NCI-H1105 (cell line): ENCODE measurements at places on chromosomes 16 and 17.

- DNase-seq: no peak
These were observed 122.6 kb downstream of the USP22 start for GRCh38 chr17:20920095-20920814.

GRCh38 chr16:66026211-66026610 is 340.3 kb upstream of the CDH5 start:
- DNase-seq: no peak

DNA sequence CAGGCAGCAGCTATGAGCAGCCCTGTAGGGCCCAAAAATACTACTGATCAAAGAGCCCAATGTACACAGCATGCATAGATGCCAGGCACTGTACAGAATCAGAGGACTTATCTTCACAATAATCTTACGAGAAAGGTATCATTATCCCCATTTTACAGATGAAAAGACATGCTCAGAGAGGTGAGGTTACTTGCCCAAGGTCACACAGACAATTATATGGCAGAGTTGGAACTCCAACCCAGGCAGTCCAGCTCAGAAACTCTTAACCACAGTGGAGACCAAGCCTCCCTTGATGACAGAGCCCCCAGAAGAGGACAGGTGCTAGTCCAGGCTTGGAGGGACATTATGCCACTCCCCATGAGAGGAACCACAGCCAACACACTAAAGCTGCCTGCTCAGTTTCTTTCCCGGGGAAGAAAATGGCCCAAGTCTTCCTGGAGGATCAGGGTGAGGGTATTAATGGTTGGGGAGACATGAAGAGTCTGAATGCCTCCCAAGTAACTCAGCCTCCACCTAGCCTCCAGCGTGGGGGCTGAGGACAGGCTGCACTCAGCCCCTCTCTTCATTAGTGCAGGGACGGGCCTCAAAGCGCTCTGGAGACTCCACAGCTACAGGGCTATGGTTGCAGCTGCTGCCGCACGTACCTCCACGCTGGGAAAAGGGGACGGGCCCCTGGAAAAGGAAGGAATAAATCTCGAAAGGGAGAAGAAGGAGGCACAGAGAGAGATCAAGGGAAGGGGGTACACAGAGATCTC is 826 bp downstream of the UNC119 start:
- no peak for DNase-seq

- DNase-seq: no peak
These were observed 409.6 kb downstream of the GRIN2A start for GRCh38 chr16:9772526-9773225.

GRCh38 chr16:4685776-4686496 is 7.4 kb upstream of the NUDT16L1 start:
- DNase-seq: no peak

- DNase-seq: no peak
These were observed 38.2 kb downstream of the GPRC5B start for GRCh38 chr16:19846436-19846835.

DNA sequence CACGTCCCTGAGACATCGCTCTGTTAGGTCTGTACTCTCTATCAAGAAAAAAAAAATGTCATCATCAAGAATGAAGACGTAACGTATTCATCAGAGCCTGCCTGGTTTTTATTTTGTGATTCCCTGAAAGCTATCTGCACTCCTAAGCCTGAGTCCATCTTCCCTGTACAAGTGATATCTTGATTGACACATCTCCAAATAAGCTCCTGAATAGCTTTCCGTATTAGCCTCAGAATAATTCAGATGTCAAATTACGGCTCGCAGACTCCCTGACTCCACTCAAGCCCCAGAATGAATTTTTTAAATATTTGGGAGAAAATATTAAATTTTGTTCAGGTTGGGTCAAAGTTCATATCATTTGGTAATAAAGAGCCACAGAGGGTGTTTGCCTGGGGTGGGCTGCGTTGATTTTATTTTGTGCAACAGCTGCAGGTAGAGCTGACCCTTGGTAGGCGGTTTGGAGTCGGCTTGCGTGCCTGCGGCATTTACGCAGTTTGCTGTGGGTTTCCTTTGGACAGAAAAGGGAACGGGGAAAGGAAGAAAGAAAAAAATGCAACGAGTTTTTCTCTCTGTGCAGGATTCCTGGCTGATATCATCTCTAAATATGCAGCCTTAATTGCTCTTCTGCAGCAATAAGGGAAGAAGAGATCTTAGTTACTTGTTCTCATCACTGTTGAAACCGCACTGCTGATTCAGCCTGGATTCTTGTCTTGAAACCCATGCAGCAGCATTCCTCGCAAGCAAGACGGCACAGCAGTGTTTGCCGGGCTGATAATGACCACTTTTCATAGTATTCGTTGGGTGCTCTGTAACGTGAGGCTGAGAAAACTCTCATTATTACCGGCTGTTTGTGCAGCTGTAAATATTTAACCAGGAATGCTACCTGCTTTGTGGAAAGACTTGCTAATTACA is 114.7 kb downstream of the IRX3 start:
- peak; percentile 91 for DNase-seq

DNA sequence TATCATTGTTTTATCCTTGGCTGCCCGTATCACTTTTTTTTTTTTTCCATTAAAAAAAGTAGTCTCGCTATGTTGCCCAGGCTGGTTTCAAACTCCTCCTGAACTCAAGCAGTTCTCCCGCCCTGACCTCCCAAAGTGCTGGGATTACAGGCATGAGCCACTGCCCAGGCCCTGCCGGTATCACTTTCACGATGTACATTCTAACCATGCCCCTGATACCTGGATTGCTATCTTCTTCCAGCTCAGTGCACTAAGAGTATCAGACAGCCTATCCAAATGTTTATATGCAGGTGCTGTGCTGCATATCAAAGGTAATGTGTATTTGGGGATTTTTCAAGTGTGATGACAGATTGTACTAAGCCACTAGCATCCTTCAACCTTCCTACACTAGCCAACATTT is 14.2 kb downstream of the MOSMO start:
- no peak for DNase-seq

DNA sequence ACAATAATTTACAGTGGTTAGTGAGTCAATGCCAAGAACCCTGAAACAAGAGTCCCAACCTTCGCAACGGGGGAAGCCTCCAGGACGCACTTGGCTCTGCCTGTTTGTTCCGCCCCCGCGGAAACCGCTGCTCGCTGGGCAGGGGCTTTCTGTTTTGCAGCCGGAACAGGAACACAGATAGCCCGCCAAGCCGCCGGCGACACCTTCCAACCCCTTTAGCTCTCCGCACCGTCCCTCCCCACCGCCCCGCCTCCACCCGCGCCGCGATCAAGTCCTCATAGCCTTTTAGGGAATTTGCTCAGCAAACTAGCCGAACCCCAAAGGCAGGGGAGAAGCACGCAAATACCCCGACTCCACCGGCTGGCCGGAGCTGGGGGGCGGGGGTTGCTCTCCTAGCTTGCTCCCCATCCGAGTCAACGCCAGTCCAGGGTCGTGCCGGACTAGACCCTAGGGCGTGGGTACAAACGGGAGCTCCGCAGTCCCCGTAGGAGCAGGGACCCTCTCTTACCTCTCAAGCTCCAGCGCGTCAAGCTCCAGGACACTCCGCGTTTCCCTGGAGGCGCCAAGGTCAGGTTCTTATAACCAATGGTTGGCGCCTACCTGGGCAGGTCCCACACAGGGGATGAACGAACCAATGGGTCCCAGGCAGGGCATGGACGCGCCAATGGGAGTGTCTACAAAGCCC is at the start of gene SLFN13:
TSS of gene SLFN13 (minus strand) at position 553 of the 685 bp plus-strand sequence. CDS start 3,086 bp downstream, outside the sequence.
- no peak for DNase-seq

DNA sequence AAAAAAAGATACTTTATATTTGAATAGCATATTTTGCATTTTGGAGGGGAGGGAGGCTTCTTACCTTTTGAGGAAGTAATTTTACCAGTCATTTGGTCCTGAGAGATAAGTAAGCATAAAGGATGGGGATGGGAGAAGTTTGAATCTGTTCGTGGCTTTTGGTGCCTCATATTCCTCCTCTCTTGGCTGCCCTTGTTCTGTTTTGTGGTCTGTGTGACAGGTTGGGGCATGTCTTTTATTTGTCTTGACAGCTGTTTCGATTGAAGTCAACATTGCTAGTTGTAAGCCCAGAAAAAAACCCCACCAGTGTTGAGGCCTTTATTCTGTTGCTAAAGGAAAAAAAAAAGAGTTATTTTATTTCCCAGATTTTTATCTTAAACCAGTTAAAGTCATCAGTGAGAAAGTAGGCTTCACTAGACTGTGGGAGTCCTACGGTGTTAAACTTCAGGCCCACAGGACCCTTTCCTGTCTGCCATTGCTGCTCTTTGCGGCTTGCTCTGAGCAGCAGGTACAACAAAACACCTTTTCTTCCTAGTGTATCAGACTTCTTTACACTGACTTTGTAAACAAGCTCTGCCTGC is 11.4 kb downstream of the SLC7A6 start:
- DNase-seq: peak; percentile 48

- no peak for DNase-seq
These were observed 125.5 kb upstream of the IRX3 start for GRCh38 chr16:54412037-54412436.

DNA sequence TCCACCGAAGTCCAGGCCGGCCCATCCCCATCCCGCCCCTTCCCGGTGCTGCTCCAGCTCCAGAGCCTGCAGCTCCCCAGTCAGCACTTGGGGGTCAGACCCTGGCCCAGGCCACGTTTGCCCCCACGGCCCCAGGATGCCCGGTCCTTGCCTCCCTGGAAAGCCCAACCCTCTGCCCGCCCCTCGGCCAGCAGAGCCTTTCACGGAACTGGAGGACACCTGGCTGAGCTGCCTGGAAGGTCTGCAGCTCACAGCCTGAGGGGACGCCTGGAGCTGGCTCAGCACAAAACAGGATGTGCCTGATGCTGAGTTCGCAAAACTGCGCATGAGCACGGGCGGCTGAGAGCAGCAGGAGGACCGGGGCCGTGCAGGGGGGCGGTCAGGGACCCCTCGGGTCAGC is 29.7 kb upstream of the SSTR5 start:
- no peak for DNase-seq

GRCh38 chr16:9114842-9115241 is 23.4 kb downstream of the HAPSTR1 start:
- DNase-seq: no peak

- DNase-seq: peak; percentile 58
These were observed 1.4 kb upstream of the ALDOA start for GRCh38 chr16:30063893-30064728.

DNA sequence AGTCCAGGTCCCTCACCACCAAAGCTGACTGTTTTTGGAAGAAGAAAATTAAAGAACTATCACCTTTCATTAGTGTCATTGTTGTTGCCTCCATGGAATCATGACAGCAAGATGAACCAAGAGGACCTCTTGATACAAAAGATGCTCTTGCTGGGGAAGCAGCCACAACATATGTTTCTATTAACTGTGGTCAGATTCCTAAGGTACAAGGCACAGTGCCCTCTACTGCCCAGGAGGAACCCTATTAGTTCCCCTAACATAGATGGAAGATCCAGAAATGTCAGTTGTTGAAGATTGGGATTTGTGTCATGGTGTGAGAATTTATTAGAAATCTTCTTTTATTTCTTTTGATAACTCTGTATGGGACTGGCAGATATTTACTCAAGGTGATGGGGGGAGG is 188.2 kb upstream of the ANKFN1 start:
- no peak for DNase-seq

- no peak for DNase-seq
These were observed 216.4 kb upstream of the DYNLRB2 start for GRCh38 chr16:80324371-80324770.

DNA sequence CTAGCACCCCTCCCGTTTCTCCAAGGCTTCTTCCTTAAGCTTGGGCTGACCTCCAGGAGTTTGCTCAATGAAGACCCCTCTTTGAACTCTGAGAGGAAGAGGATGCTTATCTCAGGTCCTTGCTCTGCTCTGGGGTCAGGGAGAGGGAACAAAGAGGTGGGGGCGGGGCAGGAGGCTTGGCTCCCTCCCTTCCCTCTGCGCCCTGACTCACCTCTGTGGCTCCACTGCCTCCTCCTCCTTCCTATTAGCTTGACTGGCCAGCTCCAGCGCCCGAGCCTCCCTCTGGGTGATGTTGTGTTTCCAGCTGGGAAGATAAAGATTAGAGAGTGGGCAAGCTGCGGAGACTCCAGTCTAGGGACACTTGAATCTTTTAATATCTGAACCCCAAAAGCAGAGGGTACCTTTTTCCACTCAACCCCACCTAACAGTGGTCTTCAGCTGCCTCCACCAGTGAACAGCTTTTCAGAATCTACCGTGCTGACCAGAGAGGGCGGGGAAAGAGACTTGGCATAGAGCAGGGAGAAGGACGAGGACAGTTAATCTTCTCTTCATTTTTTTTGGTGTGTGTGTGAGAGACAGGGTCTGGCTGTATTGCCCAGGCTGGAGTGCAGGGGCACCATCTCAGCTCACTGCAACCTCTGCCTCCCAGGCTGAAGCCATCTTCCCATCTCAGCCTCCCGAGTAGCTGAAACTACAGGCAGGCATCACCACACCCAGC is 6.7 kb downstream of the GIP start:
- DNase-seq: no peak

DNA sequence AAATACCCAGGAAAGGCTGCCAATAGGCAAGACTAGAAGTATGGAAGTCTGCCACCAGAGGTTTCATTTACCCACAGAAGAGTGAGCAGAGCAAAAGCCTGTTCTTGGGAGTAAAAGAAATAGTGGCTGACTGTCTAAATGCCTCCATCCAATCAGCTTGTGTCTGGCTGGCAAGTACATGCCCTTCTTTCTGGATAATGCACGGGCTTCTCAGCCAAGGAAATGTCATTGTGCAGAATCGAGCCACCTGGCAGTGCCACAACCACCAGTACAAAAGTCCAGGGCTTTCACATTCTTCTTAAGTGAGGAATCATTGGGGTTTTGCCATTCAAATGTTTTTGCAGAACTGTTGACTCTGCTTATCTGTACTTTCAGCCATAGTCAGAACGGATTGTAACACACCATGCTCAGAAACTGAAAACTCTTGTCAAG is 10.1 kb upstream of the ERCC4 start:
- no peak for DNase-seq

- DNase-seq: no peak
These were observed 172.3 kb downstream of the KATNIP start for GRCh38 chr16:27722207-27722606.

GRCh38 chr17:11565591-11565990 is 32.7 kb upstream of the DNAH9 start:
- DNase-seq: no peak

GRCh38 chr17:79923974-79924638 is 84.9 kb upstream of the CBX4 start:
- DNase-seq: no peak

- no peak for DNase-seq
These were observed 2.4 kb downstream of the BRICD5 start for GRCh38 chr16:2208308-2208707.

DNA sequence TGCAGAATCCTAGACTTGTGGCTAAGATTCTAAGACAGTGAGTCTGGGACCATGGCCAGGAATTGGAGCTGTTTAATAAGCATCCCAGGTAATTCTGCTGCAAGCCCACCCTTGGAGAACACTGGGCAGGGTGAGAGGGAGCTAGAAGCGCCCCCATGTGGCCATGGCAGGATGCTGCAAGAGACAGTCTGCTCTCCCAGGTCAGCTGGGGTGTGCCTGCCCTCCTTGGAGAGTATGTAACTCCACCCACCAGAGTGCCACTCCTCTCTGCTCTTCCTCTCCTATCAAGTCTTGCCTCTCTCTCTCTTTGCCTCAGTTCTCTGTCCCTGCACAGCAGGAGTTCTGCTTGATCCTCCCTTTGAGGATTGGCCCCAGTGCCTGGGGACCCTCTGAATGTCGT is 14.9 kb downstream of the RCVRN start:
- DNase-seq: no peak
